ENCODE measurements at places on chromosomes 7 and 10.

- no peak for DNase-seq
Measured at GRCh38 chr10:112379635-112380296, 5.8 kb downstream of the ACSL5 start.

DNA sequence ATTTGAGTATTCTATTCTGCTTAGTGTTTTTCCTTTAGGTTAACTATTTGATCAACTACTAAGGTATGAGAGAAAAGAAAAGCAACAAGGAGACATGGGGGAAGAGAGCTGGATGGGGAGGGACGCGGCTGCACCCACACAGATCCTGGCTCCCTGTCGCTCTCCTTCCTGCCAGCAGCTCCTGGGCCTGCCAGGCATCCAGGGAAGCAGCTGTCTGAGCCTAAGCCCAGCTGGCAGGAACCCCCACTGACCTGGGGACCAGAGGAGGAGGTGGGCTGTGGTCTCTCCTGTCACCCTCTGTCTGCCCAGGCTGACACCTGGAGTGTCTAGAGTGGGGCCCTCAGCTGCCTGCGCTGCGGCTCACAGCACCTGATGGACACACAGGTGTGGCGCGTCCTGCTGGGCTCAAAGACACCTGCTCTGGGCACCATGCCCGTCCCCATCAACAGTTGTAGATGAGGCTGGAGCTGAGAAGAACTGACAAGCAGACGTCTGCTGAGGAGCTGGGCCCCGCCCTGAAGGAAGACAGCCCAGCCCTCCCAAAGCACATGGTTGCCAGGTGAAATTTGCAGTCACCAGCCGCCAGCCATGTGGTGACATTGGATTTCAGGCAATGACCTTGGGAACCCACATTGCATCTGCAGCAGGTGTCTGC is 207.9 kb downstream of the PLXNA4 start:
- DNase-seq, result no peak

DNA sequence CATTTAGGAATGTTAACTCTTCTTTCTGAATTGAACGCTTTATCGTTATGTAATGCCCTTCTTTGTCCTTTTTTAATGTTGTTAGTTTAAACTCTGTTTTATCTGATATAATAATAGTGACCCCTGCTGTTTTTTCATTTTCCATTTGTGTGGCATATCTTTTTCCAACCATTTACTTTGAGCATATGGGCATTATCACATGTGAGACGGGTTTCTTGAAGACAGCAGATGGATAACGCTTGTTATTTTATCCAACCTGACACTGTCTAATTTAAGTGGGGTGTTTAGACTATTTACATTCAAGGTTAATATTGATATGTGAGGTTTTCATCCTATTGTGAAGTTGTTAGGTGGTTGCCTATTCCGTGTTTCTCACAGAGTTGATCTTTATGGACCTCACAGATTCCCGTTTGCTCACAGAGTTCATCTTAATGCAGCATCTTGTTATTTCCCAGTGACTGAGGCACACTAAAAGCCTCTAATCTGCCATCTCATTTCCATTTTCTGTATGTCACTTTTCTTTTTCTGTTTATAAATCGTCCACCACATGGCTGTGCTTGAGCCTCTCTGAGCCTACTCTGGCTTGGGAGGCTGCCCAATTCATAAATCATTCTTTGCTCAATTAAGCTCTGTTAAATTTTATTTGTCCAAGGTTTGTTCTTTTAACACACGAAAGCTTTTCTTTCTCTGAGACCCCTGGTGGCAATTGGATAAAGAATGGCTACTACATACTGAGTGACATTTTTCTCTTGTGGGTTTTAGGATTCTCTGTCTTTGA is 286.2 kb downstream of the HTR7 start:
- DNase-seq, result no peak

GRCh38 chr7:378551-379455 is 88.8 kb downstream of the FOXL3 start:
- no peak for DNase-seq

- DNase-seq, result no peak
Measured at GRCh38 chr10:74927701-74928100, 101.3 kb downstream of the KAT6B start.

GRCh38 chr7:36475381-36475780 is 85.7 kb downstream of the ANLN start:
- no peak for DNase-seq

DNA sequence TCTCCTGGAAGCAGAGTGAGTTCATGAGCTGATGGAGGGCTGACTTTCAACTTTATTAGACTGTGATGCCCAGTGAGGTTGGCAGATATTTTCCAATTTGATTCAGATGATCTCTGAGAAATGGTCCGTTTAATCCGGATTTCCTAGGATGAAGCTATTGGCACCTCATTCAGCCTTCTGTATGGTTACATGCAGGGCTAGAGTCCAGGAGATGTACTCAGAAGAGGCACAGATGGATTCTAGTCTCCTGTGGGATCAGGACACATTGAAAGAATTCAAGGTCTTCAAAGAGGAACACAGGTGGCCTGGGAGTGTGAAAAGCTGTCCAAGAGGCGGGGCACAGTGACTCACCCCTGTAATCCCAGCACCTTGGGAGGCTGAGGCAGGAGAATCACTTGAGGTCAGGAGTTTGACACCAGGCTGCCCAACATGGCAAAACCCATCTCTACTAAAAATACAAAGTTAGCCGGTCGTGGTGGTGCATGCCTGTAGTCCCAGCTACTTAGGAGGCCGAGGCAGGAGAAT is 23.0 kb upstream of the RHEB start:
- DNase-seq, result no peak

- no peak for DNase-seq
Measured at GRCh38 chr10:33876584-33877400, 542.3 kb upstream of the NRP1 start.

DNA sequence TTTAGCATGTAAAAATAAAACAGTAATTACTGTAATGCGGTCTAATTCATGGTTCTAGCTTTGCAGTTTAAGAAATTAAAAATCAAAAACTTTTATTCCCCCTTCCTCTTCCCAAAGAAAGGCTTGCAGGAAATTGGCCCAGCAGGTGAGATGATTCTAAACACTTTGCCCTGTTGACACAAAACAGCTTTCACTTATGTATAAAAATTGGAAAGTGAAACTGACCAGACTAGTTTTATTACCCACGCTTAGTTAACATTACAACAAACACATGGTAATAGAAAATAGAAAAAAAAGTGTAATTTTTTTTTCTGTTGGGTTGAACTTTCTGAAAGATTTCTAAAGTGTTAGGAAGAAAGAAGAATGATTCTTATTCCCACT is 1.2 kb upstream of the CCDC6 start:
- no peak for DNase-seq

DNA sequence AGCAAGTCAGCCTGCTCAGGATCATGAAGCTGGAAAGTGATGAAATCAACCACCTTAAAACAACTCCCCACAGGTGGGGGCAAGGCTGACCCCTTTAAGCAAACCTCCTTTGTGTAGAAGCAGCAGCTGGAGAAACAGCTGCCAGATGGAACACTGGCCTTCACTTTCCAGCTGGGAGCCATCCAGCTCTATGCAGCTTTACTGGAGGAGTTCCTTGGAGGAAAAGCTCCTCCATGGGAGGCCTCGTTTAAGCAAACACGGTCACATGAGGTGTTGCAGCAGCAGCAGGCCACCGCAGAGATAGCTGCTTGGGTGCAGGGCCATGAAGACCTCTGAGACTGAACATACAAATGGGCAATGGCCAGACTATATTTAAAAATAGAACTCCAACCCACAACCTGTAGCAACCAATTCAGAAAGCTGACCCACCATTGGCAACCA is 13.0 kb upstream of the DLG5 start:
- no peak for DNase-seq

GRCh38 chr10:80700252-80700651 is 162.6 kb downstream of the SH2D4B start:
- no peak for DNase-seq

DNA sequence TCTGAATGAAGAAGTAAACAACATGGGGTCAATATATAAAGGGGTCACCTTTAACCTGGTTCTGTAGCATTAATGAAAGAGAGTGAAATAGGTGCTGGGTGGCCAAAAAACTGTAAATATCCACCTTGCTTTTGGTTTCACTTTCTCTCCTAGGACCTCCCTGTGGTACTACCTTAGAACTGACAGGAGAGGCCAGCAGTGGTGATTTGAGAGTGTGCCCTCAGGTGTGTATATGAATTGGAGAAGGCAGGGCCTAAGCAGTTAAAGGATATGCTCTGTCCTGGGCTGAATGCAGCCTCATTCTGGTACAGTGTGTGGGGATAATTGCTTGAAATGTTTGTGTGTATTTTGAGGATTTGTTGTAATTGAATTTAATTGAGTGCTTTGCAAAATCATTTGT is 62.0 kb downstream of the BBS9 start:
- DNase-seq, result no peak

GRCh38 chr7:13448243-13448642 is 541.2 kb downstream of the ETV1 start:
- DNase-seq, result no peak

GRCh38 chr7:119888251-119888650 is 384.7 kb upstream of the KCND2 start:
- no peak for DNase-seq
